ENCODE measurements at places on chromosomes 11 and 22.

DNA sequence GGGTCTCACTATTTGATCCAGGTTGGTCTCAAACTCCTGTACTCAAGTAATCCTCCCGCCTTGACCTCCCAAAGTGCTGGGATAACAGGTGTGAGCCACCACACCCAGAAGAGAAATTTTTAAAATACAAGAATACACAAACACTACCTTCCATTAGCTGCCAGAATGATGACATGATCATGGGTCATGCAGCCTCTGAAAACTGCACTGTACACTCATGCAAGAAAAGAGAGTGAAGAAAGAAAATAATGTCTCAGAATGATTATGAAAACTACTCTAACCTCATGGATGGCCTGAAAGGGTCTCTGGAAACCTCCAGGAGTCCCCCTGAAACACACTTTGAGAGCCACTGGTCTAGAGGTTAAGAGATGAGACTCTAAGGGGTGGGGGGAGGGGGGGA lies 18.8 kb downstream of the VPS37C start:
- DNase-seq = no peak

GRCh38 chr11:115092516-115092915 lies 411.7 kb downstream of the CADM1 start:
- DNase-seq = no peak

DNA sequence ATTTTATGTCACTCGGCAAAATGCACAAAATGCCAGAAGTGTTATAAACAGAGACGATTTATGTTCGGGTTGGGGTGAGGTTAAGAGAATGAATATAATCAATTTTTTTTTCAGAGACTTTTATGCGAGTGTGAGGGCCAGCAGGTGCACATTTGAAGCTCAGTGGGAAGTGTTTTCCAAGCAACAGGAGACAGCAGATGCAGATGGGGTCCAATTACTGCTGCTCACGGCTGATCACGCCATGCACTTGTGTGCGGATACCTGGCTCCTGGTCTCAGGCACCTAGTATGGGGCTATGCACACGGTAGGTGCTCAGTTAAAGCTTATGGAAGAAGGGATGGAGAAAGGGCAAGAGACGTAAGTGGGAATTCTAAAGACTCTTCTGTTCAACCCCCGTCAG lies 249.1 kb downstream of the MIAT start:
- DNase-seq = no peak

DNA sequence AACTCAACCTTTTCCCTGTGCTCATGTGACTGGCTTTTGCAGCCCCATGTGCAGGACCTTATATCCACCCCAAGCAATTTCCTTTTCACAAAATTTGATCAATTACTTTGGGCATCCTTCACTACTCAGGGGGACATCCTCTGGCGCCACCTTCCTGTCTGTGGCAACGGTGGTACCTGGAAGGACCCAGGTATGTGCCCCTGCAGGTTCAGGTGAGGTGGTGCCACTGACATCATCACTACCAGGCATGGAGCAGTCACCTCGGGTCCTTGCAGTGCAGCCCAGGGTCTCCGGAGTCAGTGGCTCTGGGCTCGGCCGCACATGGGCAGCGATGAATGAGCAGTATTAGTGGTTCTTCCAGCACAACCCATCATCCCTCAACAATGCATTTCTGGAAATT lies 37.7 kb upstream of the B3GAT1 start:
- no peak for DNase-seq

DNA sequence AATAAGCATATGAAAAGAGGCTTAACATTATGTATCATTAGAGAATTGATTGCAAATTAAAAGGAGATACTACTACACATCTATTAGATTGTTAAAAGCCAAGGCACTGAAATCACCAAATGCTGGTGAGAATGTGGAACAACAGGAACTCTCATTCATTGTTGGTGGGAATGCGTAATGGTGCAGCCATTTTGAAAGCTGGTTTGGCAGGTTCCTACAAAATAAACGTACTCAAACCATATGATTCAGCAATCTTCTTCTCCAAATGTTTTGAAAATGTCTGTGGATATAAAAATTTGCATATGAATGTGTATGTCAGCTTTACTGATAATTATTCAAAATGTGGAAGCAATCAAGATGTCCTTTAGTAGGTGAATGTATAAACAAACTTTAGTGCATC lies 176.4 kb upstream of the PLET1 start:
- no peak for DNase-seq

GRCh38 chr11:944711-945470 lies 19.2 kb downstream of the AP2A2 start:
- DNase-seq = no peak

- no peak for DNase-seq
These were observed 3.9 kb downstream of the CDC45 start for GRCh38 chr22:19483481-19484244.

GRCh38 chr11:17684550-17684949 lies 34.8 kb upstream of the MYOD1 start:
- DNase-seq = no peak

DNA sequence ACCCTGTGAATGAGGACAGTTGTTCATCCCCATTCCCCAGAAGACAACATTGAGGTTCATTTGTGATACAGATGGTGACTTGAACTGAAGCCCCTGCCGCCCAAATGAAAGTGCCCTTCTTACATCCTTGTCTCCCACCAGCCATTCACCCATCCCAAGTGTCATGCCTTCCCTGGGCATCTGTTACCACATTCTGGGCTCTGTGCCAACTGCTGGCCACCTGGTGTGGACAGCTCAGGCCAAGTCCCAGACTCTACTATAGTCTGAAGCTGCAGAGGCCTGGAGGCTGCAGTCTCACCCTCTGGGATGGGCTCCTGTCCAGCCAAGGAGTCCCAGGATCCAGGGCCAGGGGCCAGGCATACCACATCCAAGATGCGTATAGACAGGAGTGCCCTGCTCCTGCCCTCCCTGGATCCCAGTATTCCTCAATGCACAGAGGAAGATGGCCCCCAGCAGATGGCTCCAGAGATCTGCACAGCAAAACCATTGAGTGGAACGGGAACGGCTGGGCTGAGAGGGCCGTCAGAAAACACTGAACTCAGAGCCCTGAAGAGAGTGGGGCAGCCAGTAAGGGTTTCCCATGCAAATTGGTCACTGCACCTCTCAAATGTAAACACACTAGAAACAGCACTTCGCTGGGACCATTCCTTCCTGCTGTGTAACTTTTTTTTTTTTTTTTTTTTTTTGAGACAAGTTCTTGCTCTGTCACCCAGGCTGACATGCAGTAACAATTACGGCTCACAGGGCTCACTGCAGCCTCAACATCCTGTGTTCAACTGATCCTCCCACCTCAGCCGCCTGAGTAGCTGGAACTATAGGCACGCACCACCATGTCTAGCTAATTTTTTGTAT lies 22.8 kb downstream of the ARRB1 start:
- peak; percentile 74 for DNase-seq

- no peak for DNase-seq
These were observed 816.2 kb upstream of the LUZP2 start for GRCh38 chr11:23680488-23681230.

DNA sequence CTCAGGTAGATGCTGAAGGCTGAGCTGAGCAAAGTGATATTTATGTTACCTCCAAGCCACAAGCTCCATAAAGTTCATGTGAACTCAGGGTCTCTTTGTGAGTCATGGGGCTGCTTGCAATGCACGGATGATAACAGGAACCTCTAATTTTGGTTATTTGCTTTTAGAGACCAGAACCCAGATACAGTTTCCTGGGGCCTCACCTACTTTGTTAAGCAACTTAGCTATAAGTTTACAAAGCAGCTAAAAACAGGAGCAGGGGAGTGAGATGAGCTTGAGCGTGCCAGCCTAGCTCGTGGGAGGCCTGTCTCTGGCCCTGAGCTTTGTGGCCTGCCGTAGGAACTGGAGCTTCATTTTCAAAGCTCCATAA lies 29.2 kb downstream of the SREBF2 start:
- no peak for DNase-seq

GRCh38 chr11:35907648-35908431 lies 36.0 kb upstream of the LDLRAD3 start:
- DNase-seq = peak; percentile 75

DNA sequence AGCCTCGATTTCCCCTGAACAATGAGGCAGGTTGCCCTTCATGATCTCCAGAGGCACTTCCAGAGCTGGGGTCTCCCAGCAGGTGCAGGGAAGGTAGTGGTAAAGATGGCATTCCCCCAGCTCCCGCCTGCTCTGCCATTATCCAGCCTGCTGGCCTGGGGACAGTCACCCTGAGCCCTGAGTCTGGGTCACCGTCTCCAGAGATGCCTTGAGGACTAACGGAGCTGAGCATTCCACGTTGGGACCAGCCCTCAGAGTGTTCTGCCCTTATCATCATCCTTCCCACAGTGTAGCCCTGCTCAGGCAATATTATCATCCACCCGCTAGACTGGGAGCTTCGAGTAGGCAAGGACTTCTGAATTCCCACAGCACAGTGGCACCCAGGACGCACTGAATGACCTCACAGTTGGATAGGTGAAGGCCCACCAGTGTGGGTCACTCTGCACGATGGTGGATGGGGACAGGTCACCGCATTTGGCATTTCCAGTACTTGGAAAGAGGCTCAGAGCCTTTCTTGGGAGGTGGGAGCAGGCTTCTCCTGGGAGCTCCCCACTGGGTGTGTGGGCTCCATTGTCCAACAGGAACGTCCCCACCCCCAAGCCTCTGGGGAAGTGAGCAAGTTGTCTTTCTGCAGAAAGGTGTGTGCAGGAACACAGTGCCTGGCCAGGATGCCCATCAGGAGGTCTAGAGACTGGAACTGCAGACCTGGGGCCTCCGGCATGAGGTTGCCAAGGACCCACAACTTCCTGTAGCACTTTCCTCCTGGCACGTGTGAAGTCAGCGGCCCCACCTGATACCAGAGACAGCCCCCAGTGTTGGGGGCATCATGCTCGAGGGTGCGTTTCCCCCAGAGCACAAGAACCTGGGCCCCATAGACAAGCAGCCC lies 51.4 kb upstream of the WNT7B start:
- no peak for DNase-seq

DNA sequence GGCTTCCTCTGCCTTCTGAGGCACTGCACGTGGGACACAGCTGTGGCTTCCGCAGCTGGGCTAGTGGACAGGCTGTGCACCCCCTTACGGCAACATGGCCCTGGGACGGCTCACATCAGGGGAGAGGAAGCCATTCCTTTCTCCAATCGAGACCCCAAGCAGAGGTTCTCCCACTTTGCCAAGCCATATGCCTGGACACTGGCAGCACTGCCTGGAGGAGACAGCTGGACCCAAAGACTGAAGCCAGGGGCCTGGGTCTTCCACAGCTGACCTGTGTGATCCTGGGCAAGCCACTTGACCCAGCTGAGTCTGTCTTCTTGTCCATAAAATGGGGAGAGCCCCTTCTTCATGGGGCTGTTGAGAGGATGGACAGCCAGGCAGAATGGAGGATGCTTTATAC lies 65.4 kb downstream of the SHISAL1 start:
- no peak for DNase-seq

GRCh38 chr11:19577976-19578619 lies 134.5 kb upstream of the NAV2 start:
- no peak for DNase-seq

DNA sequence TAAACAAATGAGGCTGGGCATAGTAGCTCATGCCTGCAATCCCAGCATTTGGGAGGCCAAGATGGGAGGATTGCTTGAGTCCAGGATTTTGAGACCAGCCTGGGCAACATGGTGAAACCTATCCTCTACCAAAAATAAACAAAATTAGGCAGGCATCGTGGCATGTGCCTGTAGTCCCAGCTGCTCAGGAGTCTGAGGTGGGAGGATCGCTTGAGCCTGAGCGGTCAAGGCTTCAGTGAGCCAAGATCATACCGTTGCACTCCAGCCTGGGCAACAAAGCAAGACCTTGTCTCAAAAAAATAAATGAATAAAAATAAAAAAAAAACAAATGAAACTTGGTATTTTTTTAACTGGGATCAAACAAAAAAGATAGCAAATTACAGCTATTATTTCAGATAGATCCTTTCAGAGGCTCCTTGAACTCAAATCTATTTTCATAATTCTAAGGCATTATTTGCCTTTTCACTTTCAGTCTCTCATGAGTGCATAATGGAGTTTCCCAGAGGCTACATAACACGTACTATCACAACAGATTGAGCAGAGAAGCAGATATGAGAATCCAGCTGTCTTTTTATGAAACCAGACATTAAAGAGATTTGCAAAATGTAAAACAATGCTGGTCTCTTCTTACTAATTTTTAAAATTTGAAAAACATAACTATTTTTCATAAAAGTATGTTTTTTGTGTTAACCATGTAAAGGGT lies 23.1 kb downstream of the DDIAS start:
- DNase-seq = peak; percentile 14

Measured in suppressor macrophage treated with lipopolysaccharide for 4 hours (primary cell).